NB4 (cell line): ENCODE measurements at places on chromosomes 13 and 19.

- peak; percentile 7 for DNase-seq
These were observed 86.8 kb downstream of the EDNRB start for GRCh38 chr13:77831866-77832265.

DNA sequence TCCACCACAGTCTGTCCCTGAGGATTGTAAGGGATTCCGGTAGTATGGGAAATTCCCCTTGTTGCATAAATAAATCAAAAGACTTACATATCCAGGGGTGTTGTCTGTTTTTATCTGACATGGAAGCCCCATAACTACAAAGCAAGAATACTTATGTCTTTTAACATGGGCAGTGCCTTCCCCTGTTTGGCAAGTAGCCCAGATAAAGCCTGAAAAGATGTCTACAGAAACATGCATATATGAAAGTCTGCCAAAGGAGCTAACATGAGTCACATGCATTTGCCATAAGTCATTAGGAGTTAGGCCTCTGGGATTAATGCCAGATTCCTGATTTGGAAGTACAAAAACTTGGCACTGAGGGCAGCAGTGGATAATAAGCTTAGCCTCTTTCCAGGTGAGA lies 62.1 kb downstream of the ZNF737 start:
- DNase-seq = no peak

- no peak for DNase-seq
These were observed 232.6 kb downstream of the UQCRFS1 start for GRCh38 chr19:28980236-28980868.

- no peak for DNase-seq
These were observed 1.4 kb upstream of the RASL11A start for GRCh38 chr13:27269114-27269665.

DNA sequence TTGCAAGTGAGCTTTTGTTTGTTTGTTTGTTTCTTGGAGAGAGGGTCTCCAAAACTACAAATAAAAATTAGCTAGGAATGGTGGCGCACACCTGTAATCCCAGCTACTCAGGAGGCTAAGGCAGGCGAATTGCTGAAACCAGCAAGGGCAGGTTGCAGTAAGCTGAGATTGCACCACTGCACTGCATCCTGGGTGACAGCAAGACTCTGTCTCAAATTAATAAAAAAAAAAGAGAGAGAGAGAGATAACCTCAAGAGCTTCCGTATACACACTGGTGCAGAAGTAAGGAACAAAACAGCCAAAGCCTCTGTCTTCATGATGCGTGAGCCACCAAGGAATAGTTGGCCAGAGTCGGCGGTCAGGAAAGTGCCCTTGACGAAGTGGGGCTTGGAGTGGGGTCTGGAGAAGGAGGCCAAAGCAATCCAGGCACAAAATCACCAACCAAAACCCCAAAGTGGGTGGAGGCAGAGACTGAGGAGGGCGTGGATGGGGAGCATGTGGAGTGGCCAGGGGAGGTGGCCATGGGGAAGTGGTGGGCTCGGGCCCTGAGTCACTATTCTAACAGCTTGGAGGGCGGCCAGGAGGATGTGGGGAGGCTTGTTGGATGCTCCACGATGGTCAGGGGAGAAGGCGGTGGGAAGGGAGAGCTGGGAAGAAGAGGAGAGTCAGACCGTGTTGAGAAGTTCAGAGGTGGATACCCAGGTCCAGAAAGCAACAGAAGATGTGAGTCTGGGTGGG lies 21.2 kb upstream of the TOMM40 start:
- DNase-seq = peak; percentile 58

DNA sequence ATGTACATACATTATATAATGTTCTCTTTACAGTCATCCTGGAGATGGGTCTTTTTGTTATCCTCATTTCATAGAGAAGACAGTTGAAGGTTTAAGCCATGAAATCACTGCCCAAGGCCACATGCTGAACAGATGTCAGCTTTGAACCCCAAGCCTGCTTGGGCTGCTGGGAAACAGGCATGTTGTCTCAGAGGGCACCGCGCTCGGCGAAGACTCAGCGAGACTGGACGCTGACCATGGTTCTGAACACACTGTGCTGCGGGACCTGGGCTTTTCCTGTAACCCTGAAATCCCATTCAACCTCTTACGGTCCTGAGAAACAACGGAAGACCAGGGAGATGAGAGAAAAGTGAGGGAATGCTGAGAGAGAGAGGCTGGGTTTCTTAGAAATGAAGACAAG lies 27.3 kb downstream of the LRFN3 start:
- peak; percentile 46 for DNase-seq

DNA sequence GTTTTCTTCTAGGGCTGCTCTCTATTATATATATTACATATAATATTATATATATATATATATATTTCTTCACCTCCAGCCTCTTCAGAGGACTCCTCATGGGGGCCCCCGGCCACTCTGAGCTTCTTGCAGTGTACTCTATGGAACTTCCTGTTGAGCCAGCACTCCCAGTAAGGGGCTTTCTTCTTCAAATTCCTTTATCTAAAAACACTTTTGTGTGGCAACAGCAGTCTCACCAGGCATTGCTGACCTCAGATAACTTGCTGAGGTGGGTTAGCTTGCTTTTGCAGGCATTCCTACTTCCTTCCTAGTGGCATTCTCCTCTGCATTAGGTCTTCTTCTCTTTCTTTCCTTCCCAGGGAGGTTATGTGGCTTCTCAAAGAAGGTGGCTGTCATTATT lies 381.5 kb downstream of the MYO16 start:
- DNase-seq = peak; percentile 81

DNA sequence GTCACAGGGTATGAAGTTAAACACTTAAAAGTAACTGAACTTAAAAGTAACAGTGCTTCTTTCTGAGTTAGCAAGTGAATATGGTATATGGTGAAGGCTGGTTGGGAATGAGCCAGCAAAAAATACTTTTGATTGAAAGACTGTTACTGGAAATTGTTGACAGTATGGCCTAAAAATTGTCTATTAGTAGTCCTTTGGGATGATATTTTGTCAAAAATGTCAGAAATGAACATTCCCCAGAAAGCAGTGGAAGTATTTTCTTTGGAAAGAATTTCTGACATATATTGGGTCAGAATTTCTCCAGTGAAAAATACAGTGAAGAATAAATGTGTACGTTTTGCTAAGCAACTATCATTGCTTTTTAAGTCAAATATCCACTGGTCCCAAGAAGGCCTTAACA lies 860.5 kb downstream of the PCDH9 start:
- no peak for DNase-seq

DNA sequence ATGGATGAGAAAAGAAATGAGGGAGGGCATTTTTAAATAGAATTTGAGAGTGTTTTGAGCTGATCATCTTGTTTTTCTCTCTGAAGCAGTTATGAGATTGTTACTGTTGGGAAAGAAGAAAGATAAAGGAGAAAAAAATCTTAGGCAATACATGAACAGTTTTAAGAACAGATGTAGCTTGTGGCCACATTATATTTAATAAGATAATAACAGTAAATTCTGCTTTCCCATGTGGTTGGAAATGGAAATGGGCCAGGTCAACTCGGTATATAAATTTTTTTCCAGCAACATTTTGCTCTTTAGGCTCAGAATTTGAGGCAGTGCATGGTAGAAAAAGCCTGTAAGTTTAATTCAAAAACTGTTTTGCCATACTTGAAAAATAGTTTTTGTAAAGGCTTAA lies 118.7 kb downstream of the POSTN start:
- no peak for DNase-seq

- no peak for DNase-seq
These were observed 472.2 kb downstream of the KLF5 start for GRCh38 chr13:73531014-73531413.

GRCh38 chr19:48991873-48992580 lies 1.1 kb downstream of the GYS1 start:
- DNase-seq = peak; percentile 62

GRCh38 chr13:65593298-65593874 lies 1636.8 kb downstream of the PCDH9 start:
- DNase-seq = no peak

GRCh38 chr19:44689290-44690130 lies 9.4 kb upstream of the CEACAM16 start:
- peak; percentile 73 for DNase-seq
